ENCODE measurements at places on chromosomes 4 and X.
A peak's percentile ranks its signal among the peaks of the same experiment; 100 is the strongest.

DNA sequence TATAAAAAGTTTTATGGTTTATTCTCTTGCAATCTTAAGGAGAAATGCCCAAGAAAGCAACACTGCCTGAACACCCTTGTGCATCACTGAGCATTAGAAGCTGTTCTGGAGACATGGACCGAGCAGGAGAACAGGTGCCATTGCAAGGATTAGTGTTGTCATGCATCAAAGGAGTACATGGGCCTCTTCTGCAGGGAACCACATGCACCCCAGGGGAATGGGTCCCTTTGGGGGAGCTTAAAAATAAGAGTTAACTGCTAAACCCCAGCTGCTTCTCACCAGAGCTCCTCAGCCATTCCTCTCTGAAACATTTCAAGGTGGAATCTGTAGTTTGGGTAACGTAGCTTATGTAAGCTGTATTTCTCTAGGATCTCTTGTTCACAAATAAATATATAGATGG is 353.0 kb upstream of the SLC7A11 start:
- no peak for DNase-seq

GRCh38 chr4:38184404-38184803 is 224.2 kb downstream of the PTTG2 start:
- DNase-seq: no peak

DNA sequence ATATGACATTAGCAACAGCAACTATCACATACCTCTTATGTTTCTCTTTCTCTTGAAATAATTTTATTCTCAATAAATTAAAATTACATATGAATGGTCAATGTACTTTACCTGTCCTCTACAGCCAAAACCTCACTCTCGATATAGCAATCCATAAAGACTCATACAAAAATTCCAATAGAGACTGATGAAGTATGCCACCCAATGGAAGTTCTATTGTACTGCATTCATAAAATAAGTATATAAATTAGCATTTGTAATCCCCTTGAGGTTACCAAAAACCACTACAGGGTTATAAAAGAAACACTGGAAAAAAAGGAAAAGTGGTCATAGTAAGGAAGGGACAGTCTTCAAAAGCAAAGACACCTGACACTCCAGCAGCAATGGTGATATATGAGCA is 32.8 kb downstream of the CLDN2 start:
- no peak for DNase-seq

DNA sequence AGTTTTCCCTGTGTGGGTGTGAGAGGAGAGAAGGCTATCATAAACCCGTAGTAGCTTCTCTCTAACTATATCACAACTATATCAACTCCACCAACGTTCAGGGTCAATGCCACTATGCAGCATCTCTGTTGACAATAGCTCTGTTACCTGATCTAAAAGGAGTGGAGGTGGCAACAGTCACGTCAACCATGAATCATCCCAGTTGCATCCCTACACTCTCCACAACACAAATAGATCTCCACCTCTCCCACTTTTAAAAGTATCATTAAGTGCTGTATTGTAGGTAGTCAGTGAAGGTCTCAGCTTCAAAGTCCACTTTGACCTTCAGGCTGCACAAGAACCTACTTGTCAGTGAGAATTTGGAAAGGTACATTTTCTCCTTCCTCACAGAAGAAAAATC is 600.5 kb upstream of the GRIA3 start:
- no peak for DNase-seq

- no peak for DNase-seq
Observed at GRCh38 chr4:149062997-149063396, 620.8 kb upstream of the NR3C2 start.

- DNase-seq: no peak
Observed at GRCh38 chrX:124605511-124605910, 259.1 kb downstream of the SH2D1A start.

DNA sequence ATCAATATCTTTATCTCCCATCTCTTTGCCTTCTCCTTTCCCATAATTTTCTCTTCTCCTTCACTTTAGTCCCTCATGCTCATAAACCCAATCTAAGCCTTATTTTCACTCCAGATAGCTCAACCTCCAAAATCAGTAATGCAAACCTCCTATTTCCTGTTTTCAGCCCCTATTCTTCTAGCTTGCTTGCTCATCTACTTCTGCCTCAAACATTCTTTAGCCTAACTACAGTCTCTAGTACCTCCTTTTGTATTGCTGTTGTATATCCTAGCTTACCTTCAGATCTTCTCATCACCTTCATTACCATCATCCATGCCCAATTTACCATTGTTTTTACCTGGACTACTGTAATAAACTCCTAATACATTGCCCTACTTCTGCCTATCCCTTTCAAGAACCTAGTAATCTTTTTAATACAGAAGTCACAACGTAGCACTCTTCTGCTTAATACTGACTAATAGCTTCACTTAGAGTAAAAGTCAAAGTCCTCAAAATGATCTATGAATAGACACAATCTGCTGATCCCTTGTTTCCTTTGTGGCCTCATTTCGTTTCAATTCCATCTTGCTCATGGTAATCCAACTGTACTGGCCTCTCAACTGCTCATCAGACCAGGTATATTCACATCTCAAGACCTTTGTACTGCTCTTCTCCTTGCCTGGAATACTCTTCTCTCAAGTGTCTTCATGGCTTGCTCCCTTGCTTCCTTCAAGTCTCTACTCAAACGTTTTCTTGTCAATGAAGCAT is 123.4 kb downstream of the FAM13A start:
- DNase-seq: no peak

DNA sequence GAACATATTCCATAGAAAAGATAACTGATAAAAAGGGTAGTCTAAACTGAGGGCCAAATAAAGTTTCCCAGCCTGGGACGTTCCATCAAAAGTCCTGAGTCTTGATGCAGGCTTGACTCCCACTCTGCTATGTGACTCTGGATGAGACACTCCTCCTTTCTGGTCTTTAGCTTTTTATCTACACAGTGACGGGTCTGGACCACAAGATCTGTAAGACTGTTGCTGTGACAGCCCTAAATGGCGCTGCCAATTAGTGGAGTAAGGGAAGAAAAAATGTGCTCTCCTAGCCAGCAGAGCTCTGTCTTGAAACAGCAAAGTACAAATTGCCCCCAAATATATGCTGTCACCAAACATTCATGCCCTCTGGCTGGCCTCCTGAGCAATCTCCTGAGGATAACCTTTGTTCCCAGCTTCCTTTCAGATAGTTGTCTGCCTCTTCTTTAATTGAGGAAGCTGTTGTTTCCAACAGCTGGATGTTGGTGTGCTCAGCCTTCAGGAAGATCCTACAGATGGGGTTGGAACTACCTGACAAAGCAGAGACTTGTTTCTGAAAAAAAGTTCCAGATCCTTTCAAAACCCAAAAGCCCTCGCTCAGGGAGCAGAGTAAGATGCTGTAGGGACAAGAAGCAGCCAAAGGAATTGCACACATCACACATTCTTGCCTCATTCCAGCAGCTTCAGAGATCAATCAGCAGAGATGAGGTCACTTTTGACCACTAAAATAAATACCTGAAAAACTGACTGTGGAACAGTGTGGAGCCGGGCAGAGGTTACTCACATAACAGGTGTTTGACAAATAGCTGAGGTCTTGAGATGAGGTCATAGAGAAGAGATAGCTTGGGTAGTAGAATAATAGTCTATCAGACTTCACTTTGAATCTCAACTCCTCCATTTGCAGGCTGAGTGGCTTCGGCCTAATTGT is 383.4 kb upstream of the FGF13 start:
- DNase-seq: no peak

- no peak for DNase-seq
Observed at GRCh38 chr4:52914051-52914605, 52.0 kb downstream of the RASL11B start.

- no peak for DNase-seq
Observed at GRCh38 chrX:148723551-148723950, 223.1 kb downstream of the AFF2 start.

DNA sequence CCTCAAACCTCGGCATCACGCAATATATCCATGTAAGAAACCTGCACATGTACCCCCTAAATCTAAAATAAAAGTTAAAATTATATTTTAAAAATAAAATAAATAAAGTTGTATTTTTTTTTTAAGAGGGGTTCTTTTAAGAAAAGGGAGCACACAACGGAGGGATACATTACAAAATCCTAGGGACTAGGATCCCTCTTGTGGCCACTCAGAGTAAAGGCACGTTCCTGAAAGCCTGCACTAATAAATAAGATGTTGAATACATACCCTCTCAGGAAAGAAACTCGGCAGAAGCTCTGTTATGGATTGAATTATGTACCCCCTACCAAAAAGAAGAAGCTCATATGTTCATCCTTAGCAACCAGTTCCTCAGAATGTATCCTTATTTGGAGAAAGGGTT is 50.9 kb upstream of the PRDX4 start:
- DNase-seq: peak; percentile 17

DNA sequence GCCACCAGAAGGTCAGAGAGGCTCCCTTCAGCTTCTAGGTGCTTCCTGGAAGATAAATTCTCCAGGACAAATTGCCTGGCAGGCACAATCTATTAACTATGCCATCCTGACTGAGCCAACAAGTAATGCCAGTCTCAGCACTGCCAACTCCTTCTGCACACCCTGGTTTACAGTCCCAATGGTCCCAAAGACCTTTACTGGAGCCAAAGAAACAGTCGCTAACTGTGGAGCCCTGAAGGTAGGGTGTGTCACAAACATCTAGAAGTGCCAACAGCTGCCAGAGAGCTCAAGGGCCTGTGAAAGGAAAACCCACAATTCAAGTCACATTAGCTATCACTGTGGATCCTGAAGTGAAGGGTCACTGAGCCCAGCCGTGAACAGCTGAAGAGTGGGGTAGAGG is 34.9 kb upstream of the CITED1 start:
- no peak for DNase-seq

GRCh38 chrX:87518504-87518903 is 902 bp downstream of the KLHL4 start:
- DNase-seq: no peak

- no peak for DNase-seq
Observed at GRCh38 chrX:48818098-48818497, 8.2 kb upstream of the ERAS start.

- no peak for DNase-seq
Observed at GRCh38 chr4:3217266-3217665, 31.7 kb upstream of the MSANTD1 start.

DNA sequence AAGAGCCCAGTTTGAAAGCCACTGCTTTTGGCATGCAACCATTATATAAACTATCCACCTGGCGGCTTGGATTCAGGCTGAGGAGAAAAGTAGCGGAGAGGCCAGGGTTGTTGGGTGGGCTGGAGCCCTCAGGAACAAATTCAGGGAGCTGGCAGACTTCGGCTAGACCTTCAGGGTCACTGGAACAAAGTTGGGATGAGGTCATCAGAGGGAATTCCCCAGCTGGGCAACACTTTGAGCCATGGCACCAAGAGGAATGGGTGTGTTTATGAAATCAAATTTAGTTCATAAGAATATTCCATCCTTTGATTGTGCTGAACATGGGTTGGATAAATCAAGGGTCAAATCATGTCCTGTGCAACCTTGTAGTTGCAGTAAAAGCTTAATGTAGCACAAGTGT is 22.0 kb downstream of the MTMR1 start:
- no peak for DNase-seq

GRCh38 chr4:139872274-139872673 is 206.7 kb downstream of the MGST2 start:
- DNase-seq: no peak

DNA sequence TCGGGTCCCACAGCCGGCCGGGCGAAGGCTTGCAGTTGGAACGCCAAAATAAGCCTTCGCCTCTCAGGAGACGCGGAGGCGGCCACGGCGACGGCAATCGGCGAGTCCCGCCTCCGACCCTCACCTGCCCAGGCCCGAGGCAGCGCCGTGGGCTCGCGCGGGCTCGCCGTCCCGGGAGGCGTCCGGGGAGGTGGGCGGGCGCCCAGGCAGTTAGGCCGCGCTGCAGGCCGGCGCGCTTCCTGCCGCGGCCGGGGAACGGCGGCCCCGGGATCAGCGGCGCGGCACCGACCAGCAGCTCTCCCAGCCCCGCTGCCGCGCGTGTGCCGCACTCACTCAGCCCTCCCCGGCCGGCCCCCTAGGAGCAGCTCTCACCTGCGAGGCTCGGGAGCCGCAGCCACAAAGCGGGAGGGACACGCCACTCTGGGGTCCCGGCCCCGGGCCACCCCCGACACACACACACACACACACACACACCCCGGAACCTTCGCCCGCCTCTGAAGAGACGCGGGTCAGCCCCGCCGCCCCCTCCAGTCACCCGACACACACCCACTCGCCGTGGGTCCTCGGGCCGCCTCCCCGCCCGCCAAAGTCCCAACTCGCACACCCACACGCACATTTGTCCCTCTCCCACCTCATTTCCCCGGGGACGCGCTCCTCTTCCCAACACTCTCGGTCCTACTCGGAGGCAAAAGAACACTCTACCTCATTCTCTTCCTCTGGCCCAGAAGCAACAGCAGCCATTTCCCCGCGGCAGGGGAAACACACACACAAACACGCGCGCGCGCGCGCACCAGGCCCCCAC is at the start of gene CNOT6L:
Gene CNOT6L (minus strand): TSS at position 767 of the 802 bp plus-strand sequence. CDS start 60 bp downstream, at position 707.
- DNase-seq: peak; percentile 75

DNA sequence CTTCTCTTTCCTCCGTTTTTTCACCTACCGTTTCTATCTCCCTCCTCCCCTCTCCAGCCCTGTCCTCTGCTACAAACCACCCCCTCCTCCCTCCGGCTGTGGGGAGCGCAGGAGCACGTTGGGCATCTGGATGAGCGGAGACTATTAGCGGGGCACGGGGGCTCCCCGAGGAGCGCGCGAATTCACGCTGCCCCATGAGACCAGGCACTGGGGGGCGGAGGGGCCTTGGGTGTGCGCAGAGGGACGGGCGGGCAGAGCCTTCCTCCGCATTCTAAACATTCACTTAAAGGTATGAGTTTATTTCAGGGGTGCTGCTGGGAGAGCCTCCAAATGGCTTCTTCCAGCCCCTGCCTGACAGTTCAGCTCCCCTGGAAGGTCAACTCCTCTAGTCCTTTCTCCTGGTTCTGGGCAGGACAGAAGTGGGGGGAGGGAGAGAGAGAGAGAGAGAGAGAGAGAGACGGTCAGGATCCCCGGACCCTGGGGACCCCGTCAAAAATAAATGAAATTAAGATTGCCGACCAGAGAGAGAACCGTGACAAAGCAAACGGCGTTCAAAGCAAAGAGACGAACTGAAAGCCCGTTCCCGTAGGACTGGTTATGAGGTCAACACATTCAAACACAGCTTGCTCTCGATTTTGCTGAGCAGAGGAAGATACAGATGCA is 5.0 kb downstream of the SHOX start:
- DNase-seq: no peak

DNA sequence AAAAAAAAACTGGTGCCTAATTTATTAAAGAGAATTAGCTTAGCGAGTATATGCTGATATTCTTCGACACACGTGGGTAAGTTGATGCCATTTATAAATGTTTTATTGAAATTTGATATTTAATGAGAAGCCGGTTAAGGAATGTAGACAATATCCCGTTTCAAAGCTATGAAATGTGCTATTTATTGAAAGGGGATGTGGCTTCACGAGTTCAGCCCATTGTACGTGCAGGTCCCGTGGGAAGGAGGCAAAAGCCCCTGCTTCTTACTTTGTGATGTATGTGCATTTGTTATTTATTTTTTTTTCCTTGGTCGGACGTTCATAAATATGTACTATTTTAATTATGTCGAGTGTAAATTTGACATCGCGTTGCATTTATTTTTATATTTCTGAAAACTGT is 20.2 kb downstream of the SHOX start:
- DNase-seq: no peak

- DNase-seq: no peak
Observed at GRCh38 chr4:85102606-85103005, 136.1 kb upstream of the WDFY3 start.

All from Ammon's horn (tissue), 1 donor.